Hypothalamus (tissue), 51 donors: ENCODE measurements at places on chromosomes 2 and 18.

DNA sequence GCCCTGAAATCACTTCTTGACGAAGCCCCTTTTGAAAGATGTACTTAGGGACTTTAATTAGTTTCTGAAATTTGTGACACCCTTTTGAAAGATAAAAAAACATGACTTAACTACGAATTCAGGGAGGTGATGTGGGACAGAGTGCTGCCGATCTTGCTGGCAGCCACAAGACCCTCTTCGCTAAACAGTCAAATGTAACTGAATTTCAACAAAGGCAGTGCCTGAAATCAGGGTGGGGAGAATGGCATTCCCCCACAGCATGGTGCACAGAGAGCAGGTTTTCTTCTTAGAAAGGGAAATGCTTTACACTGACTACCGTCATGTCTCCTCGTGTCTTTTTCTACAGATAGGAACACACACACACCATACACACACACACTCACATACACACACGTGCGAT lies 640.2 kb upstream of the POU3F3 start:
- no peak for DNase-seq

- DNase-seq, result no peak
These were observed 93.1 kb downstream of the MDH1 start for GRCh38 chr2:63681896-63682295.

- DNase-seq, result no peak
These were observed 10.4 kb downstream of the CSRNP3 start for GRCh38 chr2:165479856-165480255.

DNA sequence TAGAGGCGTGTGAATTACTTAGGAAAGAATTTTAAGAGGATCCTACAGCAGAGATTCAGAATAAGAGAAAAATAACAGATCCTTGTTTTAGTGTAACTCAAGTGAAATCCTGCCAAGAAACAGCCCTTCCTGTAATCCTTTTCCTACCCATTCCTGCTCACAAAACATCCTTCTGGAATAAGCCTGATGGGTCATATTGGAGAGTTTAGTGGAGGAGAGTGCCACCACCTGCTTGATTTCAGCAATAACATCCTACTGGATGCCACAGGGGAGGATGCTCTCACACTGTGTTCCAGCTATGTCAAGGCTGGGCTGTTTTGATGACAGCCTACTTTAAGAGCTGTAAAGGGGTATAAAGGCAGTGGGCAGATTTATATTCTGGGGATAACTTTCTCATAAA lies 54.8 kb upstream of the CCDC178 start:
- no peak for DNase-seq

- DNase-seq, result no peak
These were observed 105.0 kb upstream of the SMAD2 start for GRCh38 chr18:48035556-48035860.

- DNase-seq, result no peak
These were observed 42.5 kb downstream of the ADD2 start for GRCh38 chr2:70725505-70725904.
